Memory B cell (primary cell): ENCODE measurements at places on chromosomes 16 and 17.

- DNase-seq, result no peak
These were observed 655 bp upstream of the NPTX1 start for GRCh38 chr17:80476877-80477646.

DNA sequence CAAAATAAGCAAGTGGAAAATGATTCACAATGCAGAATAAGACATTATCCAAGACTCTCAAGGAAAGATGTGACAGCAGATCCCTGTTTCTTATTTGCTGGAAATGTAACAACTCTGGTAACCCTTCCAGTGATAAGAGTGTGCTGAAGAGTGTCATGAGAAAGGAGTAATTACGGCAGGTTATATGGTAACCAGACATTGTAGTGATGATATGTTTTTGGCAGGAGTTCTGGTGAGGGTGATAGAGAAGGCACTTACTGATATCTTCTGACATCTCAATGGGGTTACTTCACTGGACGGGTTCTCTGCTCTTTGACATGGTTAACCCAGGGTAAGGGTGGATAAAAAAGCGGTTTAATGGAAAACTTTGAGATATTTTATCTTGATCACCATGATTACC is 1270.9 kb downstream of the CDH11 start:
- no peak for DNase-seq

- no peak for DNase-seq
These were observed 186.9 kb upstream of the TNRC6C start for GRCh38 chr17:77771587-77771986.

- DNase-seq, result no peak
These were observed 24.3 kb downstream of the VPS53 start for GRCh38 chr17:690361-690760.

DNA sequence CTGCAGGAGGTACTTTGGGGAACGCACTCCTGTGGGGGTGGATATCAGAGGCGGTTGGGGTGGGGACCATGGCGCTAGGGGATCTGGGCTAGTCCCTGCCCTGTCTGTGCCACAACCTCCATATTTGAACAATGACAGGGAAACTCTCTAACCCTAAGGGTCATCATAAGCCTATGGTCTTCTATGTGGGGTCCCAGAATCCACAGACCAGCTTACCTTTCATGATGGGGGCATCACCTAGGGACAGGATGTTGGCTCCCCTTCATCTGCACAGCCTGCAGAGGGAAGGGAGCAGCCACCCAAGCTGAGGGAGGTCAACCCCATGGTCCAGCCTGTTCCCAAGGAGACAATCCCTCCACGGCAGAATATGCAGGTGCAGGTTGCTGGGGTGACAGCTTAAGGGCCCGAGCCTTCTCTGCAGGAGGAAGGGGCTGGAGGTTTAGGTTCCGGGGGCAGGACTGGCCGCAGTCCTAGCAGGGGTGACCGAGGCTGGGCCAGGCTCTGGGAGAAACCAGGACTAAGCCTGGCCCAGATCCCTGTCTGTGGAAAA is 1.7 kb downstream of the ORAI3 start:
- DNase-seq, result no peak

DNA sequence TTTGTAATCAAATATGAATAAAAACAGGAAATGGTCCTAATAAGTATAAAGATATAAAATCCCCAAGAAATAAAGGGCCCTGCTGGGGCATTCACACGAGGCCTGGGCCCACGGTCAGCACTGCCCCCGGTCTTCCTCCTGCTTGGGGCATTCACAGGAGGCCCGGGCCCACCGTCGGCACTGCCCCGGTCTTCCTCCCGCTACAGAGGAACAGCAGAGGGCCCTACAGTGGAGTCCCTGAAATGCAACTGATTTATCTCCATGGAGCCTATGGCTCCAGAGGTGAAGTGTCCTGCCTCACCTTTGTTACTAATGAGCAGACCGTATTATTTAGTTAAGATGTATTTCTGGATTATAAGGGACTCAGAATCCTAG is 46.5 kb downstream of the MAP1LC3B start:
- no peak for DNase-seq

DNA sequence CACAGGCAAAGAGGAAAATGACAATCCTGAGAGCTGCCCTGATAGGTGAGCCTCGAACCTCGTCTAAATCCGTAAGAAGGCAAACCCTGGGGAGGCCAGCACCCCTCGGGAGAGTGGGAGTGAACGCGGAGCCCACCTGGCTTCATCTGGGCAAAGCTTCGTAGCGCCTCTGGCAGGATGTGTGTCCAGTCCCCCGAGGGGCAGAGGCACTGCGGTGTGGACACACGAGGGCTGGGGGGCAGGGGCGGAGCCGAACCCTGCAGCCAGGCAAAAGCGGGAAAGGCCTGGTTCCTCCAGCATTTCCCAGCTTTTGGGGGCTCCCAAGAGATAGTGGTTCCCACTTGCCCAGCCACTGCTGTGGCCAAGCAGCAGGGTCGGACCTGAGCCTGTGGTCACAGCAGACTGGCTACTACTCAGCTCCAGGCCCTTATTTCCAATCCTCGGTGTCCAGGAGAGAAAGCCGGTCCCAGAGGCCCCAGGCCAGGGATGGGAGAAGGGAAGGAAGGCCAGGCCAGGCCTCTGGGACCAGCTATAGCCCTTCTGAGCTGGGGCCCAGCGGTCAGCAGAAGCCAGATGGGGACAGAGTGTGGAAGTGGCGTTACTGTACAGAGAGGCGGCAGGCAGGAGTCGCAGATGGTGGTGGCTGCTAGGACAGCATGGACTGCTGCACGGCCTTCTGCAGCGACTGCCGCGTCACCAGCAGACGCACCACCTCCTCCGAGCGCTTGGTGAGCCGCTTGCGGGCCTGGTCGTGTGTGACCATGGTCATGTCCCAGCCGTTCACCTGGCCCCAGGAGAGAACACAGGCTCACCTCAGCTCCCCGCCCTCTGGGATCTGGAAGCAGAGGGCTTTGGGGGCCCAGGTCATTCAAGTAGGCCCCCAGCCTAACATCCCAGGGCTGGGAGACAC is 5.0 kb downstream of the TAX1BP3 start:
- DNase-seq, result no peak

DNA sequence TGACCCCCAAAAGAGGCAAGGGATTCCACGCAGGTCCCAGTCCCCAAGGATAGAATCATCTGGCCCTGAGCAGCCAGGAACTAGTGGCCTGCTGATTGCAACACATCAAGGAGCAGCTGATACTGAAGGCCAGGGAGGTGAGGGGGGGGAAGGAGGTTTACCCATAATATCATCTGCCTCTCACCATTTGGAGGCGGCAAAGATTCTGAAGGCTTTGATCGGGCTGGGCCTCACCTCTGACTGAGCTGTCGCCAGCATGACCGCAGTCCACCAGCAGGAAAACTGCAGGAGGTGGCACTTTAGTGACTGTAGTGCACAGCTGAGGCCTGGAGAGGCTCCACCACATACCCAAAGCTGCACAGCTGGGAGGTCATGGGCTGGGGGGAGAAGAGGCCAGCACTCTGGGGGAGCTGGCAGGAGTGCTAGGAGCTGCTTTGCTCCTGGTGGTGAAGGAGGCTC is 20.5 kb upstream of the ITGA3 start:
- DNase-seq, result no peak

DNA sequence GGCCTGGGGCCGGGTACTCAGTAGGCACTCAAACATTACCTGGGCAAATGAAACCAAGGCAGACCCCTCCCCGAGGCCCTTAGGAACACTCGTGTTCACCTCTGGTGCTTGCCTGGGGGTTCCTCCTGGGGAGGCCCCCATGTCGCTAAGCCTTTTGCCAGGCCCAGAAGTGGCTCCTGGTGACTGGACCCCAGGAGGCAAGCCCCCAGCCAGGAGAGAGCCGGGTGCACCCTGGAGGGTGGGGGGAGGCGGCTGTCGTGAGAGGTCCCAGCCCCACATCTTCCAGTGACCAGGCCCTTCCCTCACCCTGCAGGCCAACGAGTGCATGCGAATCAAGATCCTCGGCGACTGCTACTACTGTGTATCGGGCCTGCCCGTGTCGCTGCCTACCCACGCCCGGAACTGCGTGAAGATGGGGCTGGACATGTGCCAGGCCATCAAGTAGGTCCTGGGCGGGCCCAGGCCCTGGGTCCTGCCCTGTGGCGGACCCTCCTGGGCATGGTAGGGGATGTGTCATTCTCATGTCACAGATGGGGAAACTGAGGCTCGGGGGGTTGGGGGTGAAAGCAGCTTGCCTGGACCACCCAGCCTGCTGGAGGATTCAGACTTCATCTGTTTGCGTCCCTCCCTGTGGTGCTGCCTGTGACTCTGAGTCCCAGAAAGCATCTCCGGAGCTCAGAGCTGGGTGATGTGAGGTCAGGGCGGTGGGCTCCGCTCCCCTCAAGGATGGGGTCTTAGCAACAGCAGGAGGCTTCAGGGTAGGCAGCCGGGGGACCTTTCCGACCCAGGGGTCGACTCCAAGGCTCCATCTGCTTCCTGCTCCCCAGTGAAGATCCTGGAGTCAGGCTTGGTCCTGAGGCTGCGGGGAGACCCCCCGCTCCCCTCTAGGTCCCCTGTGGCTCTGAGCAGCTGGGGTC is 32.5 kb downstream of the ADCY7 start:
- DNase-seq, result no peak

GRCh38 chr16:90055371-90055770 is 21.8 kb downstream of the PRDM7 start:
- no peak for DNase-seq

- no peak for DNase-seq
These were observed 63.9 kb downstream of the RTN4RL1 start for GRCh38 chr17:1961189-1961588.

- DNase-seq, result no peak
These were observed 30.2 kb downstream of the TBX4 start for GRCh38 chr17:61482467-61482866.

DNA sequence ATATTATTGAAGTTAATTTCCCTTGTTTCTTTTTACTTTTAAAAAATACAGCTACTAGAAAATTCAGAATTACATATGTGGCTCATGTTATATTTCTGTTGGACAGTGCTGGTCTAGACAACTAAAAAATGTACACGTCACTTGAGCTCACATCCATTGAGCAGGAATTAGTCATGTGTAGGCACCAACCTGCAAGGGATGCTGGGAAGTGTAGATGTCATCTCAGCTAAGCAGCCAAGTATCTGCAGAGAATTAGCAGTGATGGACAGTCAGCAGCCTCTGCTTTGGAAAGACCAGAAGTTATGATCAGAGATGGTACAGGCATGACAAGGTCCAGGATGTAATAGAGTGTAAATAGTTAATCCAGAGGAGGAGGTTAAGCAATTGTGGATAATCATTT is 87.1 kb upstream of the HS3ST2 start:
- DNase-seq, result no peak

- DNase-seq, result no peak
These were observed 5.1 kb downstream of the CD300E start for GRCh38 chr17:74618451-74618850.

- no peak for DNase-seq
These were observed 135.4 kb downstream of the CLEC16A start for GRCh38 chr16:11079652-11080187.

DNA sequence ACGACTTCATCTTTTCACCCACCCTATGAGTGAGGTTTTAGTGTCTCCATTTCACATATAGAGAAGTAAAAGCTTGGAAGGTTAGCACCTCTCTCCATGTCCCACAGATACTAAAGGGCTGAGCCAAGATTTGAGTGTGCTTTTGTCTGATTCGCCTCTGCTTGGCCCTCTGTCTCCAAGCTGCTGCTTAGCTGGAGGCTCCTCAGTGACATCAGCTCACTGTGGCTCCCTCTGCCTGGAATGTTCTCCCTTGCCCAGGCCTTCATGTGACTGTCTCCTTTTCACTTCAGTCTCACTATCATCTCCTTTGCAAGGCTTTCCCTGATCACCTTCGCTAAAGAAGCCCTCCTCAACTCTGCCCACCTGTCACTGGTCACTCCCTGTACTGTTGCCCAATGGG is 84.5 kb upstream of the HSBP1 start:
- no peak for DNase-seq

DNA sequence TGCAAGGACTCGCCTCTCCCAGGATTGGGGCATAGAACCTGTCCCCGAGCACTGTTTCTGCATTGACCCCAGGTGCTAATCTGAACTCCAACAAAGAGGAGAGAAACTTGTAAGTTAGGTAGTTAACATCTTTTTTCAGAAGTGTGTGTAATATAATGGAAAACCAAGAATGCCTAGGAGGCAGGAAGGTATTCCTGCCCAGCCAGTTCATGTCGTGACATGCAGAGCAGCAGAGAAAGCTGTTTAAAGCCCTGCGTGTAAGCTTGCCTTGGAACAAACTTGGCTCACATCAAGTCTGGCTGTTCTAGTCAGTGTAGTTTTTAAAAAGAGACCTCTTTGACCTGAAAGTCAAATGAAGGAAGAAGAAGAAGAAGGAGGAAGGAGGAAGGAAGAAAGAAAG is 2.1 kb upstream of the GNA13 start:
- DNase-seq, result no peak

DNA sequence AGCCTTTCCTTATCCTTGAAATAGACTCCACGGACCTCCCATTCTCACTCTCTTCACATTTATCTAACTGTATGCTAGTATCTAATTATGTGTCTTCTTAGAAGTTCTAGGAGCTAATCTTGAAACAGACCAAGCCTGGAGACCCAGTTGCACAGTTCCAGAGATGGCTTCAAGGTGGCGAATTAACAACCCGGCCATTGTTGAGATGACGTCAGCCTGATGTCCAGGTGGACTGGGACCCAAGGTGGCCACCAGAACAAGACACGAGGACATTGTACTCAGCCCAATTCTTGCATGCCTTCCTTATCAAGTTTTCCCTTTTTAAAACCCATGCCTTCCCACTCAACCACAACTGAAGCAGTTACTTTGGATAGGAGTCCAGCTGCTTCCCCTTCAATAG is 29.5 kb upstream of the WWOX start:
- no peak for DNase-seq

DNA sequence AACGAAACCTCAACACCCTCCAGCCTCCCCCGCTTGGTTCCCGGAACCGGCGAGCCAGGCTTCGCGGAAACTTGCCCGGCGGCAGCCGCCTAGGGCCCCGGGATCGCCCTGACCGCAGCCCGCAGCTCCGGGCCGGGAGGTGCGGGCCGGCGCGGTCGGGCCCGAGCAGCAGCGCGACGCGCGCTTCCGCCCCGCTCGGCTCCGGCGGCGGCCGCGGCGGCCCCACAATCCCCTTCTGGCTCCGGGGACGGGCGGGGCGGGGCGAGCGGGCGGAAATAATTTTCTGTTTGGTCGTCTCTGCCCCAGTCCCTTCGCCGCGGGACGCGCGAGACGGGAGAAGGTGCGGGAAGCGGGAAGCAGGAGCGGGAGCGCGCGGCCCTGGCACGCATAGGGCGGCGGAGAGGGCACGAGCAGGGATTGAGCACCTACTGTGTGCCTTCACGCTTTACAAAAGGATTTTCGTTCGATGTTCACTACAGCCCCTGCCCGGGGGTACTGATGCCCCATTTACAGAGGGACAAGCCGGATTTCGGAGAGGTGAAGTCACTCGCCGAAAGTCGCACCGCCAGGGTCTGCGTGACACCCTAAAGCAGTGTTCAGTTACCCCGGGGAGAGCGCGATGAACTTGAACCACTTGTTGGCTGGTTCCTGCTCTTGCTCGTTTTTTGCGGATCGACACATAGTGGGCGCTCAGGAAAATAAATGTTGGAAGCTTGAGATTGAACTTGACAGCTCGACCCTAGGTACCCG is 2.7 kb upstream of the MLLT6 start:
- peak; percentile 65 for DNase-seq

DNA sequence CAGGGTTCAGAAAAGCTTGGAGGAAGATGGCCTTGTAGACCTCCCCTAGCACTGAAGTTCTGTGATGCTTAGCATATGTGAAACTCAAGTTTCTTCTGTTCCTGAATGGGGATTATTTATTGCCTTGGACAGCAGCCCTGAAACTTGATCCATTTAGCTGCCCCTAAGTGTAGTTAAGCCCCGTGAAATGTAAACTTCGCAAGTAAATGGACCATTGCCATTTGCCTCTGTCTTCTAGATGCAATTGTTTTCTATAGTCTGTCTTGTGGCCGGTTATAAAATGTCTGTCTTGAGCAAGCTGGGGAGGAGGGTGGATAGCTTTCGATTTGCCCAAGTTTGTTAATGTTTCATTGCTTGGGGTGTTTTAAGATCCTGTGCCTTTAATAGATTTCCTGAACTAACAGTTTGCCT is 261.8 kb downstream of the CDH13 start:
- DNase-seq, result no peak
